Chondrocyte (in vitro differentiated cells): ENCODE measurements at places on chromosomes 1 and 21. TPM values are rescaled to one million over a fixed set of nuclear protein-coding genes. Genes with fewer than 3 reads are reported as not detected.

DNA sequence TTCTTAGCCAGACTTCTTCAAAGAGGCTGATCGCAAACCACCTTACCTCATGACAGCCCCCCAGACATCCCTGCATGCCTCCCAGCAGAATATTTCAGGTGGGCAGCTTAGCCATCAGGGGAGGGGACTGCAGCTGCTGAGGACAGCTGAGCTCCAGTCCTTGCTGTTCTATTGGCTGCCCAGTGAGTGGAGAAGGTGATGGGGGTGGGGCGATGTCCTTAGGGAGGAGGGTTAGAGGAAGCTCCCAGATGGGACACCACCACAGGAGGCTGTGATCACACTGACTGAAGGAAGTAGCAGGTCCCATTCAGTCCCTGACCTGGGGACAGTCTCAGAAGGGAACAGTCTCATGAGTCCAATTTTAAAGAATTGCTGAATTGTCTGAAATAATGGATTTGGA is 38.3 kb downstream of the GJA5 start:
- DNase-seq: no peak

The TENT5C gene
- total RNA-seq: 0.20 to 0.41 TPM (median 0.21 TPM) in 3 replicates

DNA sequence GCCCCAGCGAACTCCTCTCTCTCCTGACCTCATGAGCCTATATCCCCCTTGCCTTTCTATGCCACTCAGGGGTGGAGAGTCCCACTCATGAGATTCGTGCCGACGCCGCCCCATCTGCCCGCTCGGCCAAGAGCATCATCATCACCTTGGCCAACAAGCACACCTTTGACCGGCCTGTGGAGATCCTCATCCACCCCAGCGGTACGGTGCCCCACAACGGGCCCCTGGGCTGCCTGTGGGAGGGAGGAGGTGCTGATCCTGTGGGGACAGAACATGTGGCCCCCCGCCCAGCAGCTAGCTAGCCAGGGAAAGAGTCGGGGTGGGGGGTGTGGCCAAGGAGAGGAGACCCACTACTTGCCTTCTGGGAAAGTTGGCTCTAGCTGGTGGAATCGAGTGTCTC is 27.8 kb downstream of the VWA5B1 start:
- DNase-seq: no peak

The RHBDL2 gene
- total RNA-seq: not detected in 3 replicates

- no peak for DNase-seq
Observed at GRCh38 chr1:181898773-181899172, 162.7 kb downstream of the ZNF648 start.

DNA sequence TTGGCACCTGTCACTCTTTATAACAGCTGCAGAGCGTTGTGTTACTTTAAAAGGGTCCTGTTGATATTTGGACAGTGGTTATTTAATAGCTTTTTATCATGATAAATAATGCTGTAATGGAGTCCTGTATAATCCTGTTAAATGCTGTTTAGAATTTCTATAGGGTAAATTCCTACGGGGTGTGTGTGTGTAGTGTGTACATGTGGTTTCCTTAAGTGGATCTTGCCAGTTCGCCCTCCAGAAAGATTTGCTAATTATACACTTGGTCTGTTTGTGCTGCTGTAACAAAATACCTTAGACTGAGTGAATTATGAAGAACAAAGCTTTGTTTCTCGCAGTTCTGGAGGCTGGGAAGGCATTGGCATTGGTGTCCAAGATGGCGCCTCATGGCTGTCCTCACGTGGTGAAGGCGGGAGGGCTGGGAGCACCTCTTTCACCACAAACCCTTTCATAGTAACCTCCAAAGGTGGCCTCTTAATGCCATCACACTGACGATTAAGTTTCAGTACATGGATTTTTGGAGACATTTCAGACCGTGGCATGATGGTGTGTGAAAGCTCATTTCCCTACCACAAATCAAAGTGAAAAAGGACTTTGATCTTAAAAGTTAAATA is 11.2 kb downstream of the PRMT2 start:
- no peak for DNase-seq

The TMPRSS3 gene
- total RNA-seq: 0.22 TPM in 1 of 3 replicates, not detected in the others

The EFNA3 gene
- 4.3 to 5.5 TPM (median 4.5 TPM) in 3 replicates for total RNA-seq
